ENCODE measurements at places on chromosomes 6 and 20.
A peak's percentile ranks its signal among the peaks of the same experiment; 100 is the strongest.

GRCh38 chr6:68144667-68145066, 490.4 kb upstream of the ADGRB3 start:
- peak; percentile 2 for DNase-seq

DNA sequence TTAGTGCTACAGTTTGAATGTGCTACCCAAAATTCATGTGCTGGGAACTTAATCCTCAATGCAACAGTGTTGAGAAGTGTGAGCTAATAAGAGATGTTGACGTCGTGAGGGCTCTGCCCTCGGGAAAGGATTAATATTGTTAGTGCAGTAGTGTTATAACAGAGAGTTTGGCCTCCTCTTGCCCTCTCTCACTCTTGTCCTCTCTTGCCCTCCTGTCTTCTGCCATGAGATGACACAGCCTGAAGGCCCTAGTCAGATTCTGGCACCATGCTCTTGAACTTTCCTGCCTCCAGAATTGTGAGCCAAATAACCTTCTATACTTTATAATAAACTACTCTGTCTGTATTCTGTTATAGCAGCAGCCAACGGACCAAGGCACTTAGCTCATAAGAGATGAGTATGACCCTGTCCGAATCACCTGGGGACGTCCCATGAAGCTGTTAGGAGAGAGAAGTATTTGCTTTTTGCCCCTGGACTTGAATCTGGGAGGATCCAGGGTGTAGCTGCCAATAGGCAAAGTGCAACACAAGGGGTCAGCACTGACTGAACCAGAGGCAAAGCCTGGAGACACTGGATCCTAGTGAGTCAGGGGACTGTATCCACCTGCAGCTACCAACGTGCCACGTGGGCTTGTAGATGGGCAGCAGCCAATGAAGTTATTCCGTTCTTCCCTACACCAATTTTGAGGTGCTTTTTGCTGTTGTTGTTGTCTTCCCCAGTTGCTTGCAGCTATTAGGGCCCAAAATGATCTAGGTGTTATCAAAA, 233.7 kb downstream of the THBS2 start:
- DNase-seq: peak; percentile 25

DNA sequence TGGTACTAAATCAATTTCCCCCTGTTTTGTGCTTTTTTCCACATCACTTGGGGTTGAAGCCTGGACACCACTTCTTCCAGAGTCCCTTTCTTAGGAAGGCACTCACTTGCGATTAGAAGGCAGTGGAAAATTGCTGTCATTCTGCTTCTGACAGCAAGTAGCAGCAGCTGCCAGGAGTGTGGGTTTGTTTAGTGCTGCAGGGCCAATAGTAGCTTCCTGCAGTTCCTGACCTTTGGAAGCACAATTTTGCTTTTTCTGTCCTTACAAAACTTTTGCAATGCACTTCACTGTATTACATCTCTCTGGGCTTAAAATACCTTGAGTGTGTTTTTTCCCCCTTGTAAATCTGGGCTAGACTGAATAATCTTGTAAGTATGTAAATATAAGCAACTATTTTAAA, 12.5 kb upstream of the HLA-DRA start:
- no peak for DNase-seq

GRCh38 chr6:4413073-4413472, 277.7 kb upstream of the ECI2 start:
- DNase-seq: no peak

GRCh38 chr20:32315891-32316290, 38.4 kb downstream of the KIF3B start:
- no peak for DNase-seq

- no peak for DNase-seq
These were observed 3.9 kb downstream of the ATXN1 start for GRCh38 chr6:16757332-16757731.

GRCh38 chr6:126145351-126145750, 159.0 kb downstream of the TRMT11 start:
- DNase-seq: no peak
